Activated T-helper 17 cell treated with anti-CD3 and anti-CD28 coated beads, Interleukin-2, amount 50 U/mL, for 72 hours (primary cell): ENCODE measurements at places on chromosomes 3 and 15. TPM values are rescaled to one million over a fixed set of nuclear protein-coding genes. Genes with fewer than 3 reads are reported as not detected.

Gene MUC20
- total RNA-seq: 14.4 TPM

Gene MCTP2
- 32.9 TPM for total RNA-seq

Gene ITIH3
- not detected for total RNA-seq

Gene DHX36
- total RNA-seq: 77.7 TPM

Gene C3orf20
- 0.45 TPM for total RNA-seq

Gene LYSMD2
- 10.9 TPM for total RNA-seq

Gene NTRK3
- 0.53 TPM for total RNA-seq

Gene GOLGA8G
- not detected for total RNA-seq

Gene EPB42
- not detected for total RNA-seq

Gene GPR156
- 0.24 TPM for total RNA-seq

Gene RTP4
- total RNA-seq: 3.1 TPM

Gene PLSCR2
- total RNA-seq: not detected

Gene APOD
- total RNA-seq: 4.2 TPM

Gene DAPK2
- total RNA-seq: 10.6 TPM

Gene GALNT15
- total RNA-seq: not detected

Gene FSD2
- total RNA-seq: not detected

Gene RLBP1
- not detected for total RNA-seq

Gene TEX55
- not detected for total RNA-seq

Gene CHRD
- 0.39 TPM for total RNA-seq
